SK-N-DZ (cell line): ENCODE measurements at places on chromosomes 5 and 9.

GRCh38 chr5:135567661-135568060 lies 11.1 kb downstream of the CXCL14 start:
- DNase-seq: no peak

DNA sequence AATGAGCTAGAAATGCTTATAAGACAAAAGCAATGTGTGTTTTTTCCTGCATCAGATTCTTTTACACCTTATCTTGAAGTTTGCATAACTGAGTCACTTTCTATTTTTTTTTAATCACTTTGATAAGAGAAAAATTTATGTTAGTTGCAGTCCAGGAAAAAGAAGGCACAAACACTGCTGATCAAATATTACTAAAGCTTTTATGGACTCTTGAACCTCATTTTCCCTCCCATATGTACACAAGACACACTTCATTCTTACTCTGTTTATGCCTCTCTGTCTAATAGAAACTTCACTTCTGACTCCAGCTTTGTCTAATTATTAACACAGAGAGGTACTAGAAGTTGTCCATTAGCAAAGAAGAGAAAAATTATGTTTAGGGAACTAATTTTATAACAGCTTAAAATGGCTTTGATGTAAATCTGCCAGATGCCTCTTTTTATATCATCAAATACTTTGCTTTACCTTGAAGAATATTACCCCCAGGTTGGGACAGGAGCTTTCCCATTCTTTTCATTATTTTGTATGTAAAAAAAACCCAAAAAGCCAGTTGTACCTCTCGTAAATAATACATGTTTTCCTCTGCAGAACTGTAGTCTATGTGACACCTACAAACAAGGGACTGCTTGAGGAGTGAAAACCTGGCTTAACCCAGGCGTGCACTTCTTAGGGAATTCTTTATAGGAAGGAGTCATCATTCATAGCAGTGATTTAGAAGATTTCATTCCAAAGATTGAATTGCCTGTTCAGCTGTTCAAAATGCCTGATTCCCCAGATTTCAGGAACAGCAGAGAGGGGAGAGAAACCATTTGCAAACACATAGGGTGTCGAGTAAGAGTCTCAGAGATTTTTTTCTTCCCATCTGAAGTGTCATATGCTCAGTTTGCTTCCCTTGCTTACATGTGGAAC lies 72.6 kb downstream of the DAPK1 start:
- DNase-seq: no peak

DNA sequence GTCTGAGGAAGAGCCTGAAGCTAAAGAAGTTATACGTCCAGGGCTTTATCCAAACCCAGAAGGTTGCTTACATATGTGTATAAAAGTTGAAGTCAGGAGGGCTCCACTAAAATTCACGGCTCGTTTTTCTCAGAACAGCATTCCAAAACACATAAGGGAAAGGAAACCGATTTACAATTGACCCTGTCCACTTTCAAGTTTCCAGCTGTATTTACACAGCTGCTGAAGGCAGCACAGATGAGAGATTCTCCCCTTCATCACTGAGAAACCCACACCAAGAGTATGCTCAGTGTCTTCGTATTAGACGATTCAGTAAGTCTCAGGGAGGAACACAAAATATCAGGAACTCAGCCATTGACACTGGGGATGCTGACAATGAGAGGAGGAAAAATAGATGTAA lies 5.9 kb upstream of the NREP start:
- no peak for DNase-seq

DNA sequence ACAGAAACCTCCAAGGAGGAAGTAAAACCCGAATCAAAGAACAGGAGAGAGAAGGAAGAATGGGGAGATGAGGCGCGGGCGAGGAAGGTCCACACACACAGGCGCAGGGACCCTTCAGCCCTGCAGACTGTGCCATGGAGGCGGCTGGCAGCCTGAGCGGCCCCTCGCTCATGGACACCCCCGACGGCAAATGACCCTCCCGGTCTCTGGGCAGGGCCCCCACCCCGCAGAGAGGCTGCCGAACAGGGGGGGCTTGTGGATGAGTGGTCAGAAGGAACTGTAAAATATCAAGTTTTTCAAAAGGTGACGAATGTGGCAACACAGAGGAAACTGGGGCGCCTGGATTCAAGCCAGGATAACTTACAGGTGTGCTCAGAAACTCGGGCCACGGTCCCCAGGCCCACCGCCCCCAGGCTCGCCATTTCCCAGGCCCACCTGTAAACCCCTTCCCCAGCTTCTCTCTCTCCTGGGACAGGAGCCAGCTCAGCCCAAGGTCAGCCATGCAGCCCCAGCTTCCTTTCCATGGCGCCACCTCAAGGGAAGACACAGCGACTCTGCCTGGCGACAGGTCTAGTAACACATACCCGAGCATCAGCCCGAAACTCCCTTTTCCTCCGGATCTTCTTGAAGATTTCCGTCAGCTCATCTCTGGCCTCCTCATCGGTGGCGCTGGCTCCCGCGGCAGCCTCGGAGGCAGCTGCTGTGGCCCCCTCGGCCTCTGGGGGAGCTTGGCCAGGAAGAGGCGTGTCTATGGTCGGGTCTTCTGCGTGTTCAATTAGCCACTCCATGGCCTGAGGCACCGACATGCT lies 16.5 kb downstream of the UBAC1 start:
- no peak for DNase-seq

GRCh38 chr5:35101016-35101415 lies 53.3 kb upstream of the AGXT2 start:
- DNase-seq: no peak

- DNase-seq: peak; percentile 68
Observed at GRCh38 chr5:139392678-139393496, 2.0 kb downstream of the PROB1 start.

DNA sequence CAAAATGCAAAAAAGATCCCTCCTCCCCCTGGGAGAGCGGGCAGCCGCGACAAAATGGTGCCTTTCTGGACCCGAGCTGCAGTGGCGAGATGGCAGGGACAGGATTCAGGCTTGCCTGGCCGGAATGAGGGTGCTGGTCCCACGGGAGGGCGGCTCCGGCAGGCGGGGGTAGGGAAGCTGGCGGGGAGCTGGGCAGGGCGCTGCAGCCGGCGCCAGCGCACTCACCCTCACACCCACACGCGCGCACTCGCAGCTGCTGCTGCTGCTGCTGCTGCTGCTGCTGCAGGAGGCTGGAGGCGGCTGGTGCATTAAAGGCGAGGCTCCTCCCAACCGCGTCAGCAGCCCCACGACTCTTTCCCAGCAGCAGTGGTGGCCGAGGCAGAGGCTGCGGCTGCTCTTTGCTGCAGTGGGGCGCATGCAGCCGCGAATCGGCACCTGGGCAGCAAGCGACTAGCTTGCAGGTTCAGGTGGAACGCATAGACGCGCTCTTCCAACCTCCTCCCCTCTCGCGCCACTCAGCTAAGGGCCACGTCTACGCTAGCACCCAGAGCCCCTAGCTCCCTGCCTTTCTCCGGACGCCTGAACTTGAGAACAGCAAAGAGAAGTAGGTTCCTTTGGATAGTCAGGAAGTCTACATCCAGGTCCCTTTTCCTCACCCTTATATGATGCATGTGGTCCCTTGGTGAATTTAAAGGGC lies at the start of gene PPP2R2B:
PPP2R2B (minus strand) TSS at position 282 of the 697 bp plus-strand sequence.
- peak; percentile 86 for DNase-seq

GRCh38 chr5:21085791-21086190 lies 1097.8 kb upstream of the CDH18 start:
- no peak for DNase-seq

- no peak for DNase-seq
Observed at GRCh38 chr5:157369507-157369906, 90.5 kb upstream of the NIPAL4 start.

DNA sequence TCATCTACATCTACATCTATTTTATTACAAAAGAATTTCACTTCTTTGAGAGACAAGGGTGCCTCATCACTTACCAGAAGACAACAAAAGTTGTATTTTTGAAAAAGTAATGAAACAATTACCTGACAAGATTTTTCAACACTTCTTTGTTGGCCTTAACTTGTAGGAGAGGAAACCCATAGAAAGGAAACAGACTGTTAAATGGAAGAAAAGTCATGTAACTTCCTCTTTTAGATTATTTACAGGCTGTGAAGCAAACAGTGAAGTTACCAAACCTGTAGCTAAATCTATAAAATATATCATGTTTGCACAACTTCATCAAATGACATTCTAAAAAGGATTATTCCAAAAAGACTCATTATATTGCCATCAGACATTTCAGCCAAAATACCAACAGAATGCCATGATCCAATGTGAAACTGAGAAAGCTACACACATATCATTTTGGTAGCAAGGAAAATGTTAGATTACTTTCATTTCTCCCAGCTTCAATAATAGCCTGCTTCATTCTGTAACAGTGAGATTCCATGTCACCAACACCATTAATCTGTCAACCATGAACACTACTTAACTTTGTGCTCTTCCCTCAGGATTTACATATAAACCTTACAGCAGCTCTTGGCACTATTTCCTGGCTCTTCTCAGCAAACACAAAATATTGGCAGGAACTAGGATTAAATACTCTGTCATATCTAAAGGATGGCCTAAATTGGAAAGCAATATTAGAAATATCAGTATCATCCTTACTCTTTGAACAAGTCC lies 122.5 kb downstream of the MCTP1 start:
- DNase-seq: no peak

GRCh38 chr5:176762489-176762888 lies 47.9 kb upstream of the UNC5A start:
- DNase-seq: no peak

DNA sequence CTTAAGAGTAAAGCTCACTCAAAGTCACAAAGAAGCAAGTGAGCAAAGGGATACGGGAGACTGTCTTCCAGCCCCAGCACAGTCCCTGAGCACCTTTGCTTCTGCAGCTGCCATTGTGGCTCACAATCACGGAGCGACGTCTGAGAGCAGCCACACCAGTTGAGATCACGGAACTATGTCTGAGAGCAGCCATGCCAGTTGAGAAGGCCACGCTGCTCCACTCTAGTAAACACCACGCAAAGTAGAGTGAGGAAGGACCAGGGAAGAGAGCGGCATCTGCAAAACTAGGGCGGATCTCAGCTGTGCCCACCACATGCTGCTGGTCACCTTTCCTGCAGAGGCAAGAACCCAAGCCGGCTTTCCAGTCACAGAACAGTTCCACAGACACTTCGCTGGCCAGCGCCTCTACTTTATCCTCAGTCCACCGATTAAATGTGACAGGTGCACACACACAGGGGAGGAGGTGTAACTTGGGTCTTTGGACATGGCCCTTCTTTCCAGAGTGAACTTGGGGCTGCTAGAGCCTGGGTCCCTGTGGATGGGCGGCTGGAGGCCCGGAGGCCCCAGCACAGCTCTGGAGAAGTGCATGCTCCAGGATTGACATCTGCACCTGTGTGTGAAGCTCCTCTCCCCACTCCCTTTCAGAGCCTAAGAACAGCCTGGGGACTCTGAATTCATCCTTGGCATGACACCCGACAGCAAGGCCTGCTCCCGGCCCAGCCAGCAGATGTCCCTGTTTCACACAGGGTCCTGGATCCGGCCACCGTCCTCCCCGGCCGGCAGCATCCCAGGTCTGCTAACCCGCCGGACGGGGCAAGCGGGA lies 324.9 kb upstream of the IRX4 start:
- DNase-seq: no peak

DNA sequence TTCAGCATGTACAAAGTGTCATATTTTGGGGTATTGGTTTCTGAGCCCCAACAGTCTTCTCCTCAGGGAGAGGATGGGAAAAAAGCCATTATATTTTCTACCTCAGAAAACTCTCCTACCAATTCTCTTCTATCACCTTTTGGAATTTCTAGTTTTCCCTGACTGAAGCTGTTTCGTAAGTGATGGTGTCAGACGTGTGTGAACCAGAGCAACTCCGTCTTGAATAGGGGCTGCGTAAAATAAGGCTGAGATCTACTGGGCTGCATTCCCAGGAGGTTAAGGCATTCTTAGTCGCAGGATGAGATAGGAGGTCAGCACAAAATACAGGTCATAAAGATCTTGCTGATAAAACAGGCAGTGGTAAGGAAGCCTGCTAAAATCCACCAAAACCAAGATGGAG lies 197.3 kb upstream of the C9orf72 start:
- DNase-seq: no peak

DNA sequence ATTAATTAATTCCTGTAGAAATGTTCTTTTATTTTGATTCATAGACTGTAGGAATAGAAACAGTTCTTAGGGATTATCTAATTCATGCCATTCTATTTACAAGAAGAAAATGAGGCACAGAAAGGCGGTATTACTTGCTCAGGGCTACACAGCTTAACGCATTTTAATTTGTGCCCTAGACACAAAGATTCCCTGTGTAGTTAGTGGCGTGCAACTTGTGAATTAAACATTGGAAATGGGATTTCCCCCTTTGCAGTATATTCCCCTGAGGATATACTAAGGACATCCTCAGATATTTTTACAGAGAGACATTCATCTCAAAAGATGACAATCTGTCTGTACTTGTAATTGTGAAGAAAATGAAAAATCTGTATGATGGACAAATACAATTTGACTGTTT lies 108.1 kb downstream of the SGCD start:
- no peak for DNase-seq

DNA sequence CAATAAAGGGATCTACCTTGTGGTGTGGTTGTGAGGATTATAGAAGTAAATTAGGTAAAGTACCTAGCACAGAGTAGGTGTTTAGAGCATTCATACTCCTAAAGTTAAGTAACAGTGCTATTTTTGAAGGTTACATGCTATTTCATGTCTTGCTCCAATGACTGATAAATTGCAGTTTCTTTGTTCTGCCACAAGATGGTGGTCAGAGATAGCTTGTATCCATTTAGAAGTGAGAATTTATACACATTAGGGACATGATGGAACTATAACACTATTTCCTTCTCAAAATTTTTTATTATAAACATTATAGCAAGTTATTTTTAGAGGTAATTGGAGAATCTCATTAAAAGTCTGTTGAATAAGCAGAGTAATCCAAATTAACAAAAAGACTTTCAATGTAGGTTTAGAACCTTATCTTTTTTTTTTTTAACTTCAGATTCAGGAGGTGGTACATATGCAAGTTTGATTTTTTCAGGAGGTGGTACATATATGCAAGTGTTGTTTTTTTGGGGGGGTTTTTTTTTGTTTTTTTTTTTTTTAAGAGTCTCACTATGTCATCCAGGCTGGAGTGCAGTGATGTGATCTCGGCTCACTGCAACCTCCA lies 17.1 kb downstream of the MTREX start:
- DNase-seq: peak; percentile 31

- no peak for DNase-seq
Observed at GRCh38 chr9:110590816-110591215, 11.3 kb upstream of the SVEP1 start.

- DNase-seq: peak; percentile 63
Observed at GRCh38 chr9:89606624-89607311, 2.0 kb downstream of the GADD45G start.

DNA sequence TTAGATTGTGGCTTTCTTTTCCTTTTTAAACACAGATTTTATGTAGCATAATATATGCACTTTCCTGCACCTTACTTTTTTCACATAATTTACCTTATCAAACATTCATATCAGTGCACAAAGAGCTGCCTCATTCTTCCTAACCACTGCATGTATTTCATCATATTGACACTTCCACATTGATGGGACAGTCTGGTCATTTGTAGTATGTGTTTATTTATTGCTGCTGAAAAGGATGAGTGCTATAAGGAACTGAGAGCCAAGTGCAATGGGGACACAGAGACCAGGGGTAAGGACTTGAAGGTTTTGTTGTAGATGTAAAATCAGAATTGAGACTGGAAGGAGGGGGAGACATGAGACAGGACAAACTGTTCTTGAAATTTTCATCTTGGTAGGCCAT lies 193.8 kb downstream of the SMARCA2 start:
- peak; percentile 12 for DNase-seq
